ENCODE measurements at places on chromosomes 16 and 17.

- DNase-seq: no peak
These were observed 44.5 kb downstream of the VMP1 start for GRCh38 chr17:59751955-59752413.

DNA sequence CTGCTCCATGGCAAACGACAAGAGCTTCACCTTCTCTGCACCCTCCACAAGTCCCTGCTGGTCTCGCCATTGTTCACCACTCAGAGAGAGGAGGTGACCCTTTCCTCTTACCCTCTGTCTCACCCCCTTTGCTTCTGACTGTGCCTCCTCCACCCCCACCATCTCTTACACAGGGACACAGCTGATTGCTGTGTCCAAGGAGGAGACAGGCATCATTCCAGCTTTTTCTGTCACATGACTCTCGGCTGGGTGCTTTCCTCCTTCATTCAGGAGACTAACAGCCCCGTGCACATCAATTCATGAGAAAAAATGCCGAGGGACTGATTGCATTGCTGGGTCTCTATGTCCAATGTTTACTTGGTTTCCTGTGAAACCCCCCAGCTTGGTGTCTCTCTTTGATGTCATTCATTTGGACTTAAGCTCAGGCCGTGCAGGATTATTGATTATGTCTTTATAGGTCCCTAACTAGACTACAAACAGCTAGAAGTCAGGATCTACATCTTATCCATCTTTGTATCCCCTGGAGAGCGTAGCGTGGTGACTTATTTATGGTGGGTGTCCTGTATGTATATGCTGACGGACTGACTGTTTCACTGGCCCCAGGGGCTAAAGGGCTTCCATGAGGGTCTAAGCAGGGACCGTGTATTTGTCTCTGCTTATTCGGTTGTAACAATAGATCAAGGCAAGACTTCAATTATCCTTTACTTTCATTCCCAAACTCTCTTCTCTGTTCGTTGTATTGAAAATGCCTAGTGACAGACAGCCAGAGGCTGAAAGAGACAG is 82.2 kb upstream of the CDH13 start:
- DNase-seq: no peak

DNA sequence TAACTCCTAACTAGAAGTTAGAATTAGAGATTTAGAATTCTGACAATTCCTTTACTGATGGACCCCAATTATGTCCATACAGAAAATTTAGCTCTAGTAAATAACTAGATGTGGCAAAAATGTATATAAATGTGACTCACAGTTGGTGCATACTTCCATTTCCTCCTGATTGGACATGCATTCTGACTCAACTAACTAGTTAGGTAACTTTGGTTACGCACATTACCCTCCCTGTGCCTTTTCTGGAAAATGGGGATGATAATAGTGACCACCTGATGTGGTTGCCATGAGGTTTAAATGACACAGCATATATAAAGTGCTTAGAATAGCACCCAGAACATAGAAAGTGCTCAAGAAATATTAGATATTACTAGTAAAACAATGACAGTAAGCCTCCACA is 550.0 kb upstream of the SALL1 start:
- DNase-seq: no peak

- no peak for DNase-seq
These were observed 4.6 kb downstream of the RPUSD1 start for GRCh38 chr16:783404-784161.

GRCh38 chr16:67667453-67667816 is 821 bp downstream of the C16orf86 start:
- no peak for DNase-seq

- no peak for DNase-seq
These were observed 6.7 kb upstream of the HEATR3 start for GRCh38 chr16:50059111-50059510.

GRCh38 chr16:8814095-8814806 is 16.6 kb downstream of the PMM2 start:
- DNase-seq: no peak

DNA sequence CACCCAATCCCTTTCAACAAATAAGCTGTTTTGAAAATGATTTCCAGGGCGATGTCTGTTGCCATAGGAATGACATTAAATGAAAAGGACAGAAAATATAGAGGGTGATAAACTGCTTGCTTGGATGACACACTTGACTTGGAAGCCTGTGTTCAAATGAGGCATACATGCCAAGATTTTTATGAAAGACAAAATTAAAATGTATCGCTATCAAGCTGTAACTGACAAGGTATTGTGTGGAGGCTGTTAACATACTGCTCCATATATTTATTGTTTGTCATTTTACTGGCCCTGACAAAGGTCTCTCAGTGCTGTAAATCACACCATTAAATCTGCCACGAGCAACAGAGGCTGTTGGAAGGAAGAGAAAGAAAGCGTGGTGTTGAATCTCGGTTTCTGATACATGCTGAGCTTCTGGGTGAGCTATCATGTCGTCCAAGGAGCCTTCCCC is 456.2 kb upstream of the SALL1 start:
- no peak for DNase-seq

- no peak for DNase-seq
These were observed 343.0 kb upstream of the CDH5 start for GRCh38 chr16:66023481-66023880.

GRCh38 chr17:64418506-64419339 is 28.1 kb upstream of the PECAM1 start:
- no peak for DNase-seq

DNA sequence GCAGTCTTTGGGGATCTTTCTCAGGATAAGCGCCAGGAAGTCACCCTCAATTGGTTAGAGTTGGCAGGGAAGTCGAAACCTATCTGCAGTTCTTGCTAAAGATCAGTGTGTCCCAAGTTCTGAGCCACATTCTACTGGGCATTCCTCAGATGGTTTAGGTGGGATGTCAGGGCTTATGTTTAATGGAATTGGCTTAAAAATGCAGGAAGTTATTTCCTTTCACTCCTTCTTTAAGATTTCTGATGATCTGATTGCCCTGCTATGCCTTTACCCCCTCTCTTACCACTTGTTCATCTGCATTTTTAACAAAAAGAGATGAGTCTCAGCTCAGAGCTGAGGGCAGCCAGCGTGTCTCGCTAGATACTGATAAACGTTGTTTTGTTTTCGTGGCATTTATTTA is 30.8 kb downstream of the FOXL1 start:
- peak; percentile 77 for DNase-seq

DNA sequence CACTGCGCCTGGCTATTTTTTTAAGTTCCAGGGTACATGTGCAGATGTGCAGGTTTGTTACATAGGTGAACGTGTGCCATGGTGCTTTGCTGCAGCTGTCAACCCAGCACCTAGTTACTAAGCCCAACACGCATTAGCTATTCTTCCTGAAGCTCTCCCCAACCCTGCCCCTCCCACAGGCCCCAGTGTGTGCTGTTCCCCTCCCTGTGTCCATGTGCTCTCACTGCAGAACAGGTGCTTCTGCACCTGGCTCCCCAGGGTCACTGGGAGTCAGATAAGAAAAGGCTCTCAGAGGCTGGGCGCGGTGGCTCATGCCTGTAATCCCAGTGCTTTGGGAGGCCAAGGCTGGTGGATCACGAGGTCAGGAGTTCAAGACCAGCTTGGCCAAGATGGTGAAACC is 6.2 kb downstream of the HASPIN start:
- DNase-seq: no peak

- no peak for DNase-seq
These were observed 79.5 kb downstream of the CA4 start for GRCh38 chr17:60229188-60229802.

- peak; percentile 43 for DNase-seq
These were observed 343.8 kb downstream of the TOX3 start for GRCh38 chr16:52203096-52203495.

- no peak for DNase-seq
These were observed 2.1 kb downstream of the ITGAL start for GRCh38 chr16:30474684-30475083.

- DNase-seq: no peak
These were observed 225.9 kb downstream of the SEC14L1 start for GRCh38 chr17:77366558-77367245.

- no peak for DNase-seq
These were observed 44.0 kb downstream of the MRM1 start for GRCh38 chr17:36645422-36645821.

DNA sequence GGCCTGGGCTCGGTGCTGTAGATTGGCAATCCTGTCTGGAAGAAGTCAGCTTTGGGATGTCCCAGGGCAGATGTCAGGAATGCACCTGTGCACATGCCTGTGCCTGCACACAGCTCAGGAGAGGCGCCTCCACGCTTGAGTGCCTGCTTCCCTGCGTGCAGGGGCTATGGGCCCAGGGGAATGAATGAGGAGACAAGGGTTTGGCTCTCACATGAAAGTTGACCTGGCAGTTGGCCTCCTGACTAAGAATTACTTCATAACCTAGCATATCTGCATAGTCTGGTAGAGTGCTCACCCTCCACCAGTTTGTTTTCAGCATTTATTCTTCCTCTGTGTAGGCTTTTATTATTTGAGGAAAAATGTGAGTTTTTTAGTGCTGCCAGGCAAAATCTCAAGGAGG is 50.0 kb downstream of the PLD6 start:
- DNase-seq: peak; percentile 52

- DNase-seq: no peak
These were observed 658 bp downstream of the CACNG4 start for GRCh38 chr17:66964930-66965800.
